ENCODE measurements at places on chromosomes 7 and 10.

DNA sequence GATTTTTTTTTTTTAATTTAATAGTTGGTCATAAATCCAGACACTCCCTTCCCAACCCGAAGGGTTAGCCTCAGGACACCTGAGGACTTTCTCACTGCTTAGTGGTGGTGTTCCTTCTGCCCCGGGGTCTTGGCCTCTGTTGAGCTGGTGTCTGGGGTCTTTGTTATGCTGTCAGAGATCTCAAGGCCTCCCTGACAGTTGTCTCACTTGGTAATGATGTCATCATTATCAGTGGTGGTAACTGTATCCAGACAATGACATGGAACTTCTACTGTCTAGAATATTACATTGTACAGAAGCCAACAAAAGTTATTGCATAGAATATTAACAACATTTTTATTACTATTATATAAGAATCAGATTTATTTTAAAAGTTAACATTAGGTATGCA, 32.9 kb downstream of the PPP2R2D start:
- no peak for DNase-seq

DNA sequence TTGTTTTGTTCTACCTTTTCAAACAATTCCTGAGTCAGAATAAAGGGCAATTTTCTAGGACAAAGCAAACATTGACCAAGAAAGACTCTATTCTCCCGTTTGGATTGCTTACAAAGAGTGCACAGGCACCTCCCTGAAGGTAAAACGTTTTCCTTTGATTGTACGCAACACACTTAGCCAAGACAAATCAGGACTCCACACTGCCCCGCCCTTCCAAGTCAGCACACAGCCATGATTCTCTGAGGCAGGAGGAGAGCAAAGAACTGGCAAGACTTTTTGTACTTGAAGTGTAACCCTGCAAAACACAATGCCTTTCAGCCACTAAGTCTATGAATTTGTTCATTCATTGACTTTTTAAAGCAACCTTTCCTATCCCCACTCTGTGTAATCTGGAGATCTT, 85.0 kb upstream of the FAM180A start:
- DNase-seq, result no peak

DNA sequence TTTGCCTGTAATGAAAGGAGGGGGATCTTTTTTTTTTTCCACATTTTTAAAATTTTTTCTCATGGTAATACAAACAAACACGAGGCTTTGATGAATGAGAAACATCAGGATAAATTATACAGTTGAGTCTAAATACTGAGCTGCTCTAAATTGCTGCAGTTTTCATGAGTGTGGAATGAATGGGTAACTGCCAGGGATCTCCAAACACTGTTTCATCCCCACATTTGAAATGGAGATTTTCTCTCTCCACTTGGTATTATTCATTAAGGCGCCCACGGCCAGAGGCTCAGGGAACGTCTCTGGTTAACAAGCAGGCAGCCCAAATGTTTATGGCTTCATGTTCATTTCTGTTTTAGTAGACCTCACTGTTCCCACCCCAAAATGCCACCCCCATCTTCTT, 717.1 kb downstream of the GRID1 start:
- no peak for DNase-seq

- DNase-seq, result no peak
Measured at GRCh38 chr10:110429301-110429700, 68.4 kb upstream of the DUSP5 start.

DNA sequence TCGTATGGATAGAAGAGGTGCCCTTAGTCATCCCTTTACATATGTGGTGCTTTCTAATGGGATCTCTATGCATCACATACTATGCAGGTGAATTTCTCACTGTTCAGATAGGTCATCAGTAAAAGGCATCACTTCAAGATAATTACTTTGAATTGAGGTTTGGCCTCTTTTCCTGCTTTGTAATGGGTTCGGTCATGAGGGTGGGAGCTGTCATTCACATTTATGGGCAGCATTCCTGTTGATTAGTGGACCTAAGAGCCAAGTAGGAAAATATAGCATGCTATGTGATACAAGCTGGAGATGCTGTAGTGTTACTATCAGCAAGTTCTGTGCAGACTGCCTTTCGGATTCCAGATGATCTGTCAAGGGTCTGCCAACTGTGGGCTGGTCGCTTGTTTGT, 156.3 kb downstream of the LCOR start:
- no peak for DNase-seq

Measured in large intestine (tissue), 12 donors.